ENCODE measurements at places on chromosomes 1 and 21. TPM values are rescaled to one million over a fixed set of nuclear protein-coding genes. Genes with fewer than 3 reads are reported as not detected.

FTCD gene
- polyA plus RNA-seq = not detected

- no peak for DNase-seq
Measured at GRCh38 chr1:164433141-164433817, 125.7 kb upstream of the PBX1 start.

DNA sequence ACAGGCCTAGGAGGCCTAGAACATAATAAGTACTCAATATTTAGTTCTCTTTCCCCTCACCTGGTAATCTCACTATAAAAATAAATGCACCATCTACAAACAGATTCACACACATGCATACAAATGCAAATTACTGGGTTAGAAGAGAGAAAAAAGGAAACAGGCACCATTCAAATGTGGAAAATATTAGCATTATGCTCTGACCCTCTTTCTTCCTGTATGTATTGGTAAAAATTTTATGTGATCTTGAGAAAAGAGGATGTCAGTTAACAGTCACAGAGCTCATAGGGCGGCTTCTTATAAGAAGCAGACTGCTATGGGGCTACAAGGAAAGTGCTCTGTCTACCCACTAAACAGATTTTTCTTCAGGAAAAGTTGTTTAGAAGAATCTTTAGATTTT, 565.4 kb downstream of the LMO4 start:
- no peak for DNase-seq

GRCh38 chr1:155044812-155045657, 6.1 kb upstream of the ADAM15 start:
- peak; percentile 58 for DNase-seq

GRCh38 chr1:7691576-7691975, 79.5 kb upstream of the VAMP3 start:
- no peak for DNase-seq

OR2W3 gene
- not detected for polyA plus RNA-seq

ZNF684 gene
- 2.5 TPM for polyA plus RNA-seq

GRCh38 chr1:228777236-228777635, 42.0 kb downstream of the RHOU start:
- no peak for DNase-seq

DNA sequence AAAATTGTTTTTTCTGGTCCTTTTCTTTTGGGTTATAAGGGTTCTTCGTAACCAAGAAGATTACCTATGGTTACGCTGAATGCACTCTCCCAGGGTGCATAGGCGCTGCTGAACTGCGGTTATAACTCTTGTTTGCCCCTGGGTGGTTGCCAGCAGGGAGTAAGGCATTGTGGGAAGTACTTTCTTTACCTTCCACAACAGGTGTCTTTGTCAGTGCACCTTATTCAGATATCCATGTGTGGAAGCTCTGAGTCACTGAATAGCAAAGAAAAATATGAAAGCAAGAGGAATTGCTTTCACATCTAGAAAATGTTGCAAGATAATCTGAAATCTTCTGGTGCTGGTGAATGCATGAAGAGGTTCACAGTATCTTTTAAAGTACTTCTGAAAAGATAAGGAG, 124.4 kb upstream of the CACYBP start:
- DNase-seq = peak; percentile 33
